ENCODE measurements at places on chromosomes 5 and 9.

- DNase-seq: no peak
Observed at GRCh38 chr5:43358301-43358700, 45.1 kb upstream of the HMGCS1 start.

DNA sequence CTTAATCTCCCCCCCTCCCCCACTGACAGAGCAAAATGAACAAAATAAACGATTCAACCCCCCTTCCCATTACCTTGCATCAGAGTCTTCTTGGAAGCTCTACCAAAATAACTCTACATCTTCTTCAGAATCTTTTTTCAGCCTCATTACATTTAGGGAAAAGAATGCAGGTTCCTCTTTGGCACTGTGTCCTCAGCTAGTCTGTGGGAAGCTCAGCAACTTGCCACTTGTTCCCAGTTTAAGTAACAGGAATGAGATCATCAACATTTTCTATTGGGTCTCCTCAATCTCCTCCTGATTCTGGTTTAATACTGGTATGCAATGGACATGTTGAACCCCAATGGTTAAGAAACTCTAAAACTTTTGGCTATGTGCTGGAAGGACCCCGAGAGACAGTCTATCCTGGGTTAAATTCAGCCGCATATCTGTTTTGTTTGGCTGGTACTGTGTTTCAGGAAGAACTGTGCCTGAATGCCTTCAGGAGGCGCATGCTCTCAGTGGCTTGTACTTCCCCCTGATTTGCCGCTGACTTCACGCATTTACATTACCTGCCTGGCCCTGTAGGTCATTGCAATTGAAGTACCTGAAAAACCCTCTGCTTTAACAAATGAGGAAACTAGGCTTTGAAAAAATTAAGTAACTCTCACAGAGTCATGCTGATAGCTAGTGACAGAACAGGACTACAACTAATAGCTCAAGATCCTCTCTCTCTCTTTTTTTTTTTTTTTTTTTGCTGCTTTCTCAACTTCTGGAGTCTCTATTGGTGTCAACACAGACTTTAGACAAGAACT, 78.1 kb upstream of the HMHB1 start:
- no peak for DNase-seq

GRCh38 chr9:99748676-99749075, 73.0 kb upstream of the NR4A3 start:
- DNase-seq: no peak

DNA sequence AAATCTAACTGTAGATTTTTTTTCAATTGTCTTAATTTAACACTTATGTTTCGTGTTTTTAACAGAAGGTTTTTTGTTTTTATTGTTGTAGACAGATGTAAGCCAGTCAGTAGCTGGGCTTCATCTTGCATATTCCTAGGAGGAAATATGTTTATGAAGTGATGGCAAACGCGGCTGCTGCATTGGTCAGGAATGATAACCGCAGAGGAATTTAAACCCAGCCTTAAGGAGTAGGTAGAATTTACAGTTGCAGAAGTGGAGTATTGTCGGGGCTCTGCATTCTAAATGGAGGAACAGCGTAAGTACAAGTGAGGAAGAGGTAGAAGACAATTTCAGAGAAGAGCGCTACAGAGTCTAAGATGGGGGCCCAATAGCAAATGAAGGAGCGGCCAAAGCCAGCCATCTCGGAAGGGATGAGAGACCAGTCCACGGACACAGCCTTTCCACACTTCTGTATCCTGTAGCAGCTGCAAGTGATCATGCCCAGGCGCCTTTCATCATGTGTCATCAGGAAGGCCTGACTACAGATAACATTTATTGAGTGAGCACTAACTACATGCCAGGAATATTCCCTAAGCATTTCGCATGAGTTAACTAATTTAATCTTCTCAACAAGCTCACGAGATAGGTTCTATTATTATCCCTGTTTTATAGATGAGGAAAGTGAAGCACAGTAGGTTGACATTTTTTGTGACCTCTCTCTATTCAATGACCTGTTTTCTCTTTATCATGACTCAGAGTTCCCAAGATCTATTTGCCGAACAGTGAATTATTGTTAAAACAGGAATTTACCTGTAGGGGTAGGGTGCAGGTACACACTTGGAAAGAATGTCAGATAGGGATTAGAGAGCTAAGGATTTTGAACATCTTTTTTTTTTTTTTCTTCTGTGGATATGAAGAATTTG, 38.1 kb downstream of the CMYA5 start:
- DNase-seq: no peak

DNA sequence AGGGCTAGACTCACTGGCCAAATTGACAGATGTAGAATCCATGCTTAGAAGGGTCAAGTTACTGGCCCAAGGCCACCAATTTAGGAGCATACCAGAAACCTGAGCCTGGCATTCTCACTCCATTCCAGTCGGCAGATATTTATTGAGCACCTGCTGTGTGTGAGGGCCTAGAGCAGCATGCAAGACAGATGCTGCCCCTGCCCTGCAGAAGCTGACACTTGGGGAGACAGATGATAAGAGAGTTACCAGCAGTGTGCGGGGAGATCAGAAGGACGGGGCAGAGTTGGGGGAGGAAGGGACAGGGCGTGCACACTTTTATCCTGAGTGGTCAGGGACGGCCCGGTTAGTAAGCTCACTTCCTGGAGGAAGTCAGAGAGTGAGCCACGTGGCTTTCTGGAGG, 111.5 kb upstream of the RAPGEF1 start:
- no peak for DNase-seq

DNA sequence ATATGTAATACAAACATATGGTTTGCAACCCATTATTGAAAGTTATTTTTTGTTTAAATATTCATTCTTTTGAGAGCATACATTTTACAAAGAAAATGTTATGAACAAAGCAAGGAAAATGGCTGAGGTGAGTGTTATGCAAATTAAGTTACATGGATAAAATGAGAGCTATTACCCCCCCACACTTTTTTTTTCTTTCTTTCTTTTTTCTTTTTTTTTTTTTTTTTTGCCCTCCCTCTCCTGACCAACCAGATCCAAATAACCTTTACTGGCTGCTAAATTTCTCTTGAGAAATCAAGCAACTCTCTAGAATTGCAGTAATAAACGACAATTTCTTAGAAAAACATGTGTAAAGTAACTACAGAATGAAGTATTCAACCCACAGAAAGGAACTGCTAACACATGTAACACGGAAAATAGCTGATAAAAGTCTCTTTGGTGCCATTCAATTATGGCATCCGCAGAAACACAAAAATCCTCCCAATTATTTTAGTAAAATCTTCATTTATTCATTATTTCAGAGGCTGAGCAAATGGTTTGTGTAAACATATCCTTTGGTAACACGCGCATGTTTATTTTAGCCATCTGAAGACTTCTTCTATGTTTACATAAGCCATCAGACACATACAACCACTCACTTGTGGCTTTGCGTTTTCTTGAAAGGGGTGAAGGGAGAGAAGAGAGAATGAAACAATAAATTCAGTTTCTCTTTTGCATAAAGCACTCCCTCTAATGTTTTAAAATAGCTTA, 216.1 kb downstream of the NFIB start:
- no peak for DNase-seq
